ENCODE measurements at places on chromosomes 2 and 18.

DNA sequence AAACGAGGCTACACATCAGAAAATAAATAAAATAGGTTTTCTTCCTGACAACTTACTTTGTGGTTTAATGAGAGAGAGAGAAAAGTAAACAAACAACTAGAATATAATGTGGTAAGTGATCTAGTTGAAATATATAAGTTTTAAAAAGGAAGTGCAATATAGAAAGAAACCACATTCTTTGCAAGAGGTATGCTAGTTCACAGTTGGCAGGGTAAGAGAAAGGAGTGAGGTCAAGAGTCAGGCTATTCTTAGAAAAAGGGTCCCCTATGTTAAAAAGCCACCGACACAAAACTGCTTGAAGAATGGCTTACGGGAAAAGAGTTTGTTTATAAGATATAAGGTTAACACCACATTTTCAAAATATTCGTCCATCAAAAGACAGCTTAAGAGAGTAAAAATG is 462.1 kb downstream of the ERBB4 start:
- DNase-seq: no peak

- DNase-seq: no peak
Observed at GRCh38 chr2:177165721-177166711, 46.6 kb upstream of the HNRNPA3 start.

GRCh38 chr2:235711527-235711926 is 217.7 kb downstream of the AGAP1 start:
- no peak for DNase-seq

DNA sequence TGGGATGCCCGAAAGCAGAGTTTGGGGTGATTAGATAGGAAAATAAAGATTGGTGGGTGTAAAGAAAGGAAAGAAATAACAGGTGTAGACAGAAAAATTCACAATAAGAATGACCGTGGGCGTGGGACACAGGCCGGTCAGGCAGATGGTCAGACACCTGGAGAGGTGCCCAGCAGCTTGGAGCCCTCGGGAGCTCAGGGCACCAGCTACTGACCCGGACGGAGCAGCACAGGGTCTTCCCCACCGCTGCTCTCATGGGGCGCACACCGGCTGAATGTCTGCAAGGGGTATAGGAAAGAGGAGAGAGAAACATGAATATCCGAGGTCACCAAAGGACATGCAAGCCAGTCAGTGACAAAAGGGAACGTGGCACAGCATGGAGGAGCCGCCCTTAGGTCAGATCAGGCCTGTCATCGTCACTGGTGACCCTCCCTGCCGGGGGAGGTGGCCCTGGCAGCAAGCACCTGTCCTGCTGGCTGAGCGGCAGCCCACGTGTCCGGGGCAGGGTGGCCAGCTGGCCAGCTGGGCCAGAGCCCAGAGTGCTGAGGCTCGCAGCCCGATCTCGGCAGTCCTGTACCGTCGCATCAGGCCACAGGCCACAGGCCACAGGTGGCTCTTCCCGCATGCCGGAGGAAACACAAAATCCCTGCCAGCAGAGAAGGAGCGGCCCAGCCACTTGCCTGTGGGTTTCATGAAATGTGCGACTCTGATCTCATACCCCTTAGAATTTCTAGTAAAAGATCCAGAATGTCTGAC is 112.0 kb upstream of the NDUFV2 start:
- no peak for DNase-seq

- DNase-seq: peak; percentile 4
Observed at GRCh38 chr2:6452702-6453481, 412.8 kb downstream of the CMPK2 start.

DNA sequence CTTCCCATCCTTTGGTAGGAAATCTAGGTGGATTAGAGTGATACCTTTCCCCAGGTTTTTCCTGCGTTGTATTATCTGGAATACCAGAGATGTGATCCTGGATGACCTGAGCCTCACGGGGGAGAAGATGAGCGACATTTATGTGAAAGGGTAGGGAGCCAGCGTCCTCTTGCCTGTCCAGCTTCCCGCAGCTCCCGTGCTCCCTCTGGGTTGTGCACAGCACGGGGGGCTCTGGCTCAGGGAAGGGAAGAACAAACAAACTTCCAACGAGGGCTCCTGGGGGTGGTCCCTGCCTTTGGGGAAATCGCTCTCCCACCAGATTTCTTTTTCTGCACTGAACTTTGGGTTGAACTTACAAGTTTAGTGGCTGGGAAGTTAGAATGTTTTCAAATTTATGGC is 215.7 kb downstream of the DYSF start:
- no peak for DNase-seq

GRCh38 chr2:213288913-213289700 is 4.8 kb downstream of the SPAG16 start:
- no peak for DNase-seq

- DNase-seq: no peak
Observed at GRCh38 chr18:29164020-29164706, 987.2 kb upstream of the CDH2 start.

Measured in Jurkat, Clone E6-1 (cell line).